Calu3 (cell line): ENCODE measurements at places on chromosomes 6 and 20.

DNA sequence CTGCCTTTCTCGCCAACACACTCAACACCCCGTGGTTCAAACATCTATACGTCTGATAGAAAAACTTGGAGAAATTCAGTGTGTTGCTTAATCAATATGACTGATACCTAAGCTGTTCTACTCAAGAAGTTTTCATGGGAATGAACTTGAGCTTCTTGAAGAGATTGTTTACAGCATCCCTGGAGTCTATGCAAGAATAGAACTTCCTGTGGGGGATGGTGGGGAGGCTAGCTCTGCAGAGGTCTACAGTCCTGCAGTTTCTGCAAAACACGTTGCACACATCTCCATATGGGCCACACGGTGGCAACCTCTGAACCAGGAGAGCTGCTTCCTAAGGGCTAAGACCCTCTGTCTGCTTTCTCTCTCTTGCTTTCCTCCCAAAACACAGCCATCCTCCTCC lies 32.7 kb upstream of the FANCE start:
- no peaks in the 10 kb centered on the region for H3K27me3 ChIP-seq
- peaks cover 13% of the 10 kb centered on the region for H3K4me1 ChIP-seq
- no peak for DNase-seq

- H3K27me3 ChIP-seq = no peaks in the 10 kb centered on the region
- H3K4me3 ChIP-seq = no peak overlapping the region
- no peaks in the 10 kb centered on the region for H3K36me3 ChIP-seq
- H3K4me1 ChIP-seq = no peaks in the 10 kb centered on the region
- H3K27ac ChIP-seq = no peak overlapping the region
These were observed 177.6 kb downstream of the PLCB1 start for GRCh38 chr20:8309634-8310033.

- H3K4me1 ChIP-seq = no peaks in the 10 kb centered on the region
- no peak for DNase-seq
- H3K27ac ChIP-seq = no peak overlapping the region
These were observed 110.2 kb downstream of the SASH1 start for GRCh38 chr6:148452876-148453275.

DNA sequence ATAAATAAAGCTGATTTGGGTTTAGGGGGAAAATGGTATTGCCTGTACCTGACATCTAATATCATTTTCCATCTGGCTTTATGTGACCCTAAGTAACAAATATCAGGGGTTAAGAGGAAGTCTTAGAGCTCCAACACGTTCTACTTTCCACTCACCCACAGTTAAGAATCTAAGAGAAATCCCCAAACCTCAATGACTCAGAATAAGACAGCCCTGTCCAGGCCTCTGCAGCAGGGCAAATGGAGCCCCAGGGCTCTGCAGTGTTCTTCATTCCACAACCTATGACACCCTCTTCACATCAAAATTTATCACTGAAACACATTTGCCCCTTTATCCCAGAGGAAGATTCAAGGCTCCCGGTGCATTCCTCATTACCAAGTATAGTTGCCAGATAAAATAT lies 20.3 kb upstream of the TENT5A start:
- H3K4me1 ChIP-seq = peaks cover 44% of the 10 kb centered on the region
- H3K4me3 ChIP-seq = no peak overlapping the region
- H3K27ac ChIP-seq = no peak overlapping the region
- H3K27me3 ChIP-seq = peaks cover 26% of the 10 kb centered on the region
- no peak for DNase-seq

GRCh38 chr6:125046107-125046925 lies 84.1 kb downstream of the RNF217 start:
- H3K27me3 ChIP-seq = no peaks in the 10 kb centered on the region
- H3K4me1 ChIP-seq = peaks cover 10% of the 10 kb centered on the region
- no peak overlapping the region for H3K27ac ChIP-seq

- no peak overlapping the region for H3K27ac ChIP-seq
- no peak overlapping the region for H3K4me3 ChIP-seq
- H3K36me3 ChIP-seq = no peaks in the 10 kb centered on the region
- no peaks in the 10 kb centered on the region for H3K4me1 ChIP-seq
These were observed 457.9 kb downstream of the TBC1D32 start for GRCh38 chr6:120876424-120876823.
